ENCODE measurements at places on chromosomes 16 and 17.

- no peak for DNase-seq
Observed at GRCh38 chr17:8332688-8333087, 7.0 kb upstream of the ODF4 start.

- no peak for DNase-seq
Observed at GRCh38 chr17:7383742-7384488, 3.0 kb downstream of the TNK1 start.

DNA sequence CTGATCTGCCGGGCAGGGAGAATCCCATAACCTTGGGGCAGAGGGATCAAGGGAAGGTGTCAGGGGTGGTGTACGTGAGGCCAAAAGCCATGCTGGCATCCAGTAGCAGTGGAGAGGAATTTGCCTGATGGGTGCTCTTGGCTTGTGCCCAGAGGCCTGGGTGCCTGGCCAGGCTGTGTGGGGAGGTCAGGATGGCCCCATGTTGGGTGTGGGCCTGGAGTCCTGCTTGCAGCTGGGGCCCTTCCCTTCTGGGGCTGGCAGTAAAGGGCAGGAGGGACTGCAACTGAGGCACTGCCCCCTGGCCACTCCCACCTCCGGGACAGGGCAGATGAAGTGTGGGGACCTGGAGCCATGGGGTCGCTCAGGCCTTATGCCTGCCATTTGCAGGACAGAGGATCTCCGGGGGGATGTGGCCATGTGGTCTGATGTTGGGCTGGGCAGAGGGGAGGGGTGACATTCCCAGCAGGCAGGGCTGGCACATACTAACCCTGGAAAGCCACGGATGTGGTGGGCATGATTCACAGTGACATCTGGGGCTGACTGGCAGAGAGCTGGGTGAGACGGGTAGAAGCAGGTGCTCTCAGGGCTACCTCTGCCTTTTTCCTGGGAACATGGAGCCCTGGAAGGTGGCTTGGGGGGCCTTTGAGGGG, 3.5 kb downstream of the FMNL1 start:
- DNase-seq: no peak

DNA sequence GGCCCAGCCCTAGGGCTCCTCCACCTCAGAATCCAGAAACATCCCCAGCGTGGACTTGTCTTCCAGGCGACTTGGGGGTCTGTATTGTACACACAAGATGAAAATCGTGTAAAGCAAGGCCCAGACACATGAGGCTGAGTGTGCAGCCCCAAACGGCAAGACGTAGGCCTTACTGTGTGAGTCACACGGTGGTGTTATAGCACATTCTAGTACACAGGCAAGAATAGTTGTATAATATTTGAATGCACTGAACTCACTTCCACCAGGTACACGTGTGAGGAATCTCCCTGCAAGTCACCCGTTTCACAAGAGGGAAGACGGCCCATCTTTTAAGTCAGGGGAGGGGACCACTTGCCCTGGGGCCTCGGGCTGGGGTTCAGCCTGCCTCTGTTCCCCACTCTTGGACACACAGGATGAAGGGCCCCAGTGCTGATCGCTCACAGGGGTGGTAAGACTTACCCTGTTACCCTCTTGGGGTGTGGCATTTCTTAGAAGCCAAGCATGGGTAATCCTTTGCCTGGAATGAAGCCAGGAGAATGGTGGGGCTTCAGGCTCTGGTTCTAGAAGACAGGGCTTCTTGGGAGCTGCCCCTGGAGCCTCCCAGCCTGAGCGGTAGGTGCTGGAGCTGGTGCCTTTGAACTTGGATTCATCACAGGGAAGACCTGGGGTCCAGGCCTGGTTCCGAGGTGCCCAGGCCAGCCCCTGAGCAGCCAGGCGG, 71.3 kb downstream of the SREBF1 start:
- no peak for DNase-seq

GRCh38 chr16:1472974-1473373, 1.9 kb downstream of the CLCN7 start:
- DNase-seq: no peak

DNA sequence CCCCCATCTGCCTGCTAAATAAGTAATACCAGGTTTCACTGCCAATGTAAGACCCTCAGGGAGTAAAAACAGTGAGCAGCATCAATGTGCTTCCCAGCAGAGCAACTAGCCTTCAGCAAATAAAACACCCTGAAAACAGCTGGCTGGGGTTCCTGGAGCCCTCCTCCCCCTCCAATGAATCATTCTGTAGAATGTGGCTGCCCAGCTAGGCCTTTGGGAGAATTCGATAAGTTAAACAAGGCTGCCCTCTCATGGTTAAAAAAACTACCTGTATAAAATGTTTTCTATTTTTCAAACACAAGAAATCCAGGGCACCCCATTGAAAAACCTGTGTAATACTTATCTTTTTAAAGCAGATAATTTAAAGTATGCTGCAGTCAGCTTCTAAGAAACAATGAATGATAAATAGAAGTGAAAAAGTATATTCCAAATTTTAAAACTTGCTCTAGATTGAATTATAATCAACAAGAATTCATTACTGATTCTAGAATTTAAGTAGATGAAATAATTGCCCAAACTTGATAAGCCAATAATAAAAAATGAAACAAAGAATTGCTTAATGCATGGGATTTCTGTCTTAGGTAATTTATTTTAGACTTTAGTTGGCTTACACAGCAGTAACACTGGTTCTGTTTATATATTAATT, 9.4 kb upstream of the TOM1L1 start:
- no peak for DNase-seq

DNA sequence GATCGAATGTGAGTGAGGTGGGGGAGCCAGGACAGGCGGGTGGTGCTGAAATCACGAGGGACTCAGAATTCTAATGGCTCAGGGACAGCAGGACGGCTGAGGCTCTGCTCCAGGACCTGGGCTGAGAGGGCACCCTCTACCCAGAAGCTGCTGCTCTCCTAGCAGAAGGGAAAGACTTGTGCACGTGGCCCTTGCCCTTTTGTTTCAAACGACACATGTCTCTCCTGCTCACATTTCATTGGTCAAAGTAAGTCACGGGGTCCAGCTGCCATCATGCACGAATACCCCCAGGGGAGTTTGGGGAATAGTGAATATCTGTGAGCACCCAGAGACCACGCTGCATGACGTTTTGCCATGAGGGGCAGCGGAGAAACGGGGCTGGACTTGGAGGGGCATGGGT, 73.2 kb downstream of the RTN4RL1 start:
- DNase-seq: no peak

GRCh38 chr17:63827002-63827800, at the start of the genes FTSJ3 and PSMC5:
Gene FTSJ3 (minus strand): TSS chr17:63827663. CDS start chr17:63826902, 761 bp downstream.
Gene PSMC5 (plus strand): TSS chr17:63827431. CDS start chr17:63827491, 60 bp downstream.
- DNase-seq: no peak

GRCh38 chr16:3094289-3095027, 4.6 kb downstream of the ZSCAN10 start:
- no peak for DNase-seq

DNA sequence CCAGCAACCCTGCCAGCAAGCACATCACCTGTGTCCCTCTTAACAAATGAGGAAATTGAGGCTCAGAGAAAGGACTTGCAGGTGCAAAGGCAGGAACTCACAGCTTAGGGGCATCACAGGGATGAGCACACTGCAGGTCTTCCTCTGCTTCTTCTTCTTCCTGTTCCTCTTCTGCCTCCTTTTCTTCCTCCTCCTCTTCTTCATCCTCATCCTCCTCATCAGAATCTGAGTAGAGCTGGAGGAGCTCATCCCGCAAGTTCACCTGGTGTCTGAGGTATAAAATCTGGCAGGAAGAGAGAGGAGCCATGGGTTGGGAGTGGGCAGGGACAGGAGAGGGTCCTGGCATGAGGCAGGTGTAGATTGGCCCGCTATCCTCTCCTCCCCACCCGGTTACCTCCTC, 2.6 kb downstream of the HAP1 start:
- no peak for DNase-seq

GRCh38 chr16:46638947-46639925, 18.1 kb upstream of the SHCBP1 start:
- DNase-seq: no peak

GRCh38 chr16:2776500-2777139, 460 bp downstream of the ELOB start:
- DNase-seq: no peak

DNA sequence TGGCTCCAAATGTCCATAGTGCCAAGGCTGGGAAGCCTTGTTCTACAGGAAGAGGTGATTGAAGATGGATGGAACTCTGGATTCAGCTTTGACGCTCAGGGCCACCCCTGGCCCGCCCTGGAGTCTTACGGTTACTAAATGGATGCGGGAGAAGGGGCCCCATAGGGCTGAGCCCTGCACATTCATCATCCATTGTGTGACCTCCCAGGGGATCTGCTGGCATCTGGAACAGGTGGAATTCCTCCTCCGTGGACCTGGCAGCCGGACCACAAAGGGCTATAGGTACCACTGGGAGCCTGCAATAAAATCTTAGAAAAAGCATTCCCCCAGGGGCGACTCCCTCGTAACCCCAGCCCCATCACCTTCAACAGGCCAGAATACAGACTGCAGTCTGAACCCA, 81.4 kb upstream of the NOL11 start:
- no peak for DNase-seq

DNA sequence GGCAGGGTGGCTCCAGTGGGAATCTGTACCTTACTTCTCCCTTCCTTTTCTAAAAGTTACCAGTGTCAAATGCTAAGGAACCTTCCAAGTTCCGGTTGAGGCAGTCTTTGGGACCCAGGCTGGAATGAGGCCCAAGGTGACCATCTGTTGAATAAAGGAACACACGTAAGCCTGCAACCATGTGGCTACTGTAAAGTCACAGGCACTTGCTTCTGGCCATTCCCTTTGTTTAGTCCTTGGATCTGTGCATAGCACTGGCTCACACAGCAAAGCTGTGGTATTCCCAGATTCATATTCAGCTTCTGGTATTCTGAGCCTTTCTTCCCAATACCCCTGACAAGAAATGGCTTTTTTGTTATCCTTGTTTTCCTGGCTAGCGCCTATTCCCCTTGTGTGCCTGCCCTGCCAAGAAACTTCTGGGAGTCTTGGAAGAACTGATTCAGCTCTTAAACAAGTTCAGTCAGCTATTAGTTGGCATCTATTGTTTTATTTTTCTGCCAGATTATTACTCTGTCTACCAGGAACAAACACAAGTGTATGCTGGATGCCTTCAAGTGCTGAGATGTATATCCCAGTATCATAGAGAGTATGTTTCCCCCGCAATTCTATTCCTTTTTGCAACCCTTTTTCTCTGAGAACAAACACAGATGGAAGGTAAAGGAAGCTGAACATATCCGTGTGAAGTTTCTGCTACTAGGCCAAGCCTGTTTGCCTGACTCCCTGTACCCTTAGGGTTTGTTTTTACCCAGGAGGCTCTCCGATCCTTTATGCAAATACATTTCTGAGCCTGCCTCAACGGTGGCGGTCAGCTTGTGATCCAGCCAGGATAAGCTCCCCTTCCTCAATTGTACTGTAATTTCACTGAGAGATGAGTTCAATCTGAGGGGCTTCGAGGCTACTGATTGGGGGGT, 13.2 kb downstream of the TMEM238L start:
- no peak for DNase-seq

GRCh38 chr17:28295677-28296578, 23.1 kb upstream of the TMEM97 start:
- no peak for DNase-seq

DNA sequence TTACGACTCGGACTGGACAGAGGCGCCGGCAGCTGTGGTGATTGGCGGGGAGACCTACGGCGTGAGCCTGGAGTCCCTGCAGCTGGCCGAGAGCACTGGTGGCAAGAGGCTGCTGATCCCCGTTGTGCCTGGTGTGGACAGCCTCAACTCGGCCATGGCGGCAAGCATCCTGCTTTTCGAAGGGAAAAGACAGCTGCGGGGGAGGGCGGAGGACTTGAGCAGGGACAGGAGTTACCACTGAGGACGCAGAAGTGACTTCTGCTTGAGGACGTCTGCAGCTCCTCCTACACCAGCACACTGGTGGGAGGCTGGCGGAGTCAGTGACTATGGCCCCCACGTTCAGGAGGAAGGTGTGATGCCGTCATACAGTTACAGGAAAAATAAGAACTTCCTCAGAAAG, 9.7 kb downstream of the MRM3 start:
- DNase-seq: no peak

DNA sequence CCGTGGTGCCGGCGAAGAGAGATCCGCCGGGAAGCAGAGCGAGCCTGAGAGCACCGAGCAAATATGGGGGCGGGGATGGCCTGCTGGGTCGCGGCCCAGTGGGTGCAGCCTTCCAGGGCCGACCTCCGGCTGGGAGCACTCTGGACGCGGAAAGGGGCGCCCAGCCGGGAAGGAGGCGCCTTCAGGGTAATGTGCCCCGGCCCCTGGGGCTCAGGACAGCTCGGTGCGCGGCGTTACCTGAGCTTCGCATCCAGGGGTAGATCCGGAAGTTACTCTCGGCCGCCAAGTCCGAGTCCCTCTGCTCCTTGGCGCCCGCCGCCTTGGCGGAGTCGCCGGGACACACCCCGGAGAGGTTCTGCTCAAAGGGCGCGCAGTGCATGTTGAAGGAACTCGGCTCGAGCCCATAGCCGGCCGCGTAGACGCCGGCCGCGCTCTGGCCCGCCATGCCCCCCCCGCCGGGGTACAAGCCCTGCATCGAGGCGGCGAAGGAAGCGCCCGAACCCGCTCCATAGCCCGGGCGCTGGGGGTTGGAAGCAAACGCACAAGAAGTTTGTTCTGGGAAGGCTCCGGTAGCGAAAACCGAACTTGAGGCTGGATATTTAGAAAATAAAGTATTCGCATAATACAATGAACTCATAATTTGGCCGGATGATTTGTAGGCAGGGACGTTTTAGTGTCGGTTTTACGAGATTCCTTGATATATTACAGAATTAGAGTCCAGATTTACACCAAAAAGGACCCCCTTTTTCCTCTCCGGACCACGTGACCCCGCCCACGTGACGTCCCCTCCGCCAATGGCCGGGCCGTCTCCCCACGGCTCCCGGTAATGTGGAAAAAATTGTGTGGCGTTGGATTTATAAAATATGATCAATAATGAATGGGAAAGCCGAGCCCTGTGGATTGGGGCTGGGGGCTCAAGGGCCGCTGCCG, at the start of gene HOXB7:
Gene HOXB7 (minus strand): TSS at position 736 of the 930 bp plus-strand sequence. CDS start 99 bp downstream, at position 637.
- no peak for DNase-seq

GRCh38 chr17:78725448-78726021, 56.5 kb downstream of the CYTH1 start:
- no peak for DNase-seq

DNA sequence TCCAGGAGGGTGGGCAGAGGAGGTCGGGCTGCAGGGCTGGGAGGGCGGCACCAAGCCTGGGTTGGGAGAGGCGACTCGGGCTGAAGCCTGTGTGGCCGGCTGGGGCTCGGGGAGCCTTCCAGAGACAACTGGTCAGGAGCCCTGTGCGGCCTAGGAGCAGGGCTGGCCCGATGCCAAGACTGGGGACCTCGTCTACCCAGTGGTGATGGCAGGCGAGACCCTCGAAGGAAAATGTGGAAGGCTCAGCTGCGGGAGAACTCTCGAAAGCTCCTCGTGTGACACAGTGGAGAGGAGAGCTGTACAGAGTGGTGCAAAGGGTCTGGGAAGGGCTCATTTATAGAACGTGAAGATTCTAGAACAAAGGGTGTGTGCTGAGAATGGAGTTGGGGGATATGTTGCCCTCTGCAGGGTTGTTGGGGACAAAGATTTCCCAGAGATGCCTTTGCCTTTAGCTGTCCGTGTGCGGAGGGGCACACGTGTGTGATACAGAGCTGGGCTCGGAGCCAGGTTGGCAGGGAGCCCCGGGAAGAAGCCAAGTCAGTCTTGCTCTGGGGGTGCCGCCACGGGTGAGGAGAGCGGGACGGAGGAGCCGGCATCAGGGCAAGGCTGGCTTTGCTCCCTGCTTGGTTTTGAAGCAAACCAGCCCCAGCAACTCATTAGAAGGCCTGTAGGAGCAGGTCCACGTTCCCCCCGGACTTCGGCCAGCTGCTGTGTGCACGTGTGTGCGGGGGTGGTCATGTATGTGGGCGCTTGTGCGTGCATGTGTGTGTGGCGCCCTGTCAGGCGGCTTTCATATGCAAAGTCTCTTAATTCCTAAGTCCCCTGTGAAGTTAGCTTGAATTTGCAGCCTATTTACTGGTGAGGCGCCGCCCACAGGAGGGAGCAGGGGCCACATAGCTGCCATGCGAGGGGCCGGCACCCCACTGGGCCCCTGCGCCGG, 132.4 kb upstream of the CHMP6 start:
- no peak for DNase-seq

All from cortex of kidney (tissue), 1 donor.